Left cardiac atrium (tissue), 4 donors: ENCODE measurements at places on chromosomes 5 and 9. TPM values are rescaled to one million over a fixed set of nuclear protein-coding genes. Genes with fewer than 3 reads are reported as not detected.

DNA sequence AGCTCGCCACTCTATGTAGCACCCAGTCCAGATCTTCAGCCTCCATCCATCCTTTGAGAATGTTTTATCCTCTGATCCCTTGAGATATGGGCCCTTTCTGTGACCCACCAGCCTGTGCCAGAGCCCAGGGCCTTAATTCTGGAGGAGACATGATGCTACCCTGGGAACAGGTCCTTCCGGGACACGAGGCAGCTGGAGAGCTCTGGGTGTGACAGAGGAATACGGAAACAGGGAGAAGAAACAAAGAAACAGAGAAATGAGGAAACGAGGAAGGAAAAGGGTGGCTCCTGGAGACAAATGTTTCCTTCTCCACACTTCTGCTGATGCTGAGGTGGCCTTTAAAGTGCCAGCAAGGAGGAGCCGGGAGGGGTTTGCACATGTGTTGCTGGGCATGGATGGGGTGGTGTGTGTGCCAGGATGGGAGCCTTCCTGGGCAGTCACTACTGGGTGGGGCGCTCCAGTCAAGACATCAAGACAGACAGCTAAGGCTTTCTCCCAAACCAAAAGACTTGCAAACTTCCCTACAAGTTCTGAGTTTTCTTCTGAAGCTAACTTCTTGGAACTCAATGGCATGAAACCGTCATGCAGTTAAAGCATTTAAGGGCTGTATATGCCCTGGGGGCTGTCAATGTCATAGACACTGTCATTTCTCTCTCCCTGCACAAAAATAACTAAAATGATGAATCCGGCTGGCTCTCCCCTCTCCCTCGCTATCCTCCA lies 22.8 kb upstream of the MARCHF6 start:
- DNase-seq, result no peak

DNA sequence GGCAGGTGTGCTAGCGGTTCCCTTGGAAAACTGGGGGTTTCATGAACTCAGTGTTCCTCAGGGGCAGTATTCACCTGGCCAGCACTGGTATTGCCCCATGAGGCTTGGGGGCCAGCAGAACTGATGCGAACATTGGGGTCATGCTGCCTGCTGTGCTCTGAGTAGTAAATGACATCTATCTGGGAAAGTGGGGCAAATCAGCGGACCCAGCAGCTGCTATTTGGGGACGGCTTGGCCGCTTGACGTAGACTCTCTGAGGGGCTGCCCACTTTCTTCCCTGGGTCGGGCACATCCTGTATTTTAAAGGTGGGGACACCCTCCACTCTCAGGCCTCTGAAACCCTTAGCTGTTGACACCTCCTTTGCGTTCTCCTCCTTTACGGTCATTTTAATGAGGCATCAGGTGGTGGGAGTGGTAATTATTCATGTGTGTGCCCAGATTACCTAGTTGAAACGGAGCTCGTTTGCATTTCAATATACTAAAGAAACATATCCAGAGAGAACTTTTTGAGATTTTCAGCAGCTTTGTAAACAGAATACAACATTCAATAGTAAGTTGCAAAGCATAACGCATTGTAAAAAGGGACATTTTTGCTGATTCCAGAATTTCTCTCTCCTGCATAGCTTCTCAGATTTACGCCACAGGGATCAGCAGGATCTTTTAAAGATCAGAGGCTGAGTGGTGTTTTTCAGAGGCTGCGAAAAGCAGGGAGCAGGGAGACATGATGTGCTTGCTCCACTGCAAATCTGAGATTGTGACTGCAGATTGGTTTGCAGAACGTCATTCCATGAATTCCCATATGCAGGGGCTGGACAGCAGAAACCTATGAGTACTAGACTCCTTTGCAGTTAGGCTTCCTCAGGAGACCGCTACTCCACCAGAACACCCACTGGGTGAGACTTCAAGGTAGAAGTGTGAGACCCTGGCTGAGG lies 56.8 kb upstream of the ZFR start:
- no peak for DNase-seq

- no peak for DNase-seq
These were observed 227.8 kb upstream of the CDH9 start for GRCh38 chr5:27266184-27266583.

Gene MOB3B
- total RNA-seq, result 1.2 TPM
